ENCODE measurements at places on chromosomes 2 and 18.

DNA sequence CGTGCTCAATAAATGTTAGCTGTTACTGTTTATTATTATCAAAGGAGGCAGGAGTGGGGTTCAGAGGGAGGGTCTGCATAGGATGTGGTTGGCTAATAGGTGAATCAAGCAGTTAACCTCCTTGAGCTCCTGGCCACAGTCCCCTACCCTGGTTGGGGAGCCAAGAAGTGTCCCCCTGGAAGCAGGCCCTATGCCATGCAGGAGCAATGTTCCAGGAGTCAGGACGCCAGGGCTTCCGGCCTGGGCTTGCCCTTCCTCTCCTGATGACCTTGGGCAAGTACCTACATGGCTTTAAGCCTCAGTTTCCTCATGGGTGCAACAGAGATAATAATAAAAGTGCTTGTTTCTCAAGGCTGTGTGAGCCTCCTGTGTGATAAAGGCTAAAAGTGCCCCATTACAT is 84.9 kb downstream of the DYSF start:
- no peak for DNase-seq

DNA sequence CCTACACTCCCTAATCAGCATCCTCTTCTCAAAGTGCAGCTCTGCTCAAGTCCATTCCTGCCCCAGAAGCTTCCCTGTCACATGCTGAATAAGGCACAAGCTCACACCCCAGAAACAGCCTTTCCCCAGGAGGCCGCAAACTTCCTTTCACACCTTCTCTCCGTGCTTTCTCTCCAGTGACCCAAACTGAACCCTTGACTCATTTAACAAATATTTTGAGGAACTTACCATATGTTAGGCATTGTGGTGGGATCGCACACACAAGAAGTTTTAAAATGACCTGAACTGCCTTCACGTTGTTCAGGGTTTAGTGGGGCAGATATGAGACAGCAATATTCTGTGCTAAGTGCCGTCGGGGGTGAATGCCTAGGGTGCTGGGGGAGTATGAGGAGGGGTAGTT is 161.3 kb downstream of the INSIG2 start:
- DNase-seq = no peak

DNA sequence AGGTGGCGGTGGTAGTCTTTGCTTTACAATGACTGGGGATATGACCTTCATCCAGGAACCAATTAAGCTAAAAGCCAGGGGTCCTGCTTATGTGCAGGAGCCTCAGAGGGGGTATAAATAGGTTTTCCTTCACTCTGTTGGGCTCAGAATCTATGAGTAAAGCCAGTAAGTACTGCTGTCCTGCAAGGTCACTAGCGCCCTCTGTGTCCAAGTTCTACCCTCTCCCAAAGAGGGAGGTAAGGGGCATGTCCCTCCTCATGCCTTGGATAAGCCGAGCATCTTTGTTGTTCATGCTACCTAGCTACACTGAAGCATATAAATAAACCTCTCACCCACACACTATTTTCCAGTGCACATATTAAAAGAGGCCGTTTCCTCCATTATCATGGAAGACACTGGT is 79.4 kb downstream of the SPRED2 start:
- DNase-seq = no peak

- no peak for DNase-seq
Observed at GRCh38 chr18:55570966-55571365, 17.0 kb downstream of the TCF4 start.

DNA sequence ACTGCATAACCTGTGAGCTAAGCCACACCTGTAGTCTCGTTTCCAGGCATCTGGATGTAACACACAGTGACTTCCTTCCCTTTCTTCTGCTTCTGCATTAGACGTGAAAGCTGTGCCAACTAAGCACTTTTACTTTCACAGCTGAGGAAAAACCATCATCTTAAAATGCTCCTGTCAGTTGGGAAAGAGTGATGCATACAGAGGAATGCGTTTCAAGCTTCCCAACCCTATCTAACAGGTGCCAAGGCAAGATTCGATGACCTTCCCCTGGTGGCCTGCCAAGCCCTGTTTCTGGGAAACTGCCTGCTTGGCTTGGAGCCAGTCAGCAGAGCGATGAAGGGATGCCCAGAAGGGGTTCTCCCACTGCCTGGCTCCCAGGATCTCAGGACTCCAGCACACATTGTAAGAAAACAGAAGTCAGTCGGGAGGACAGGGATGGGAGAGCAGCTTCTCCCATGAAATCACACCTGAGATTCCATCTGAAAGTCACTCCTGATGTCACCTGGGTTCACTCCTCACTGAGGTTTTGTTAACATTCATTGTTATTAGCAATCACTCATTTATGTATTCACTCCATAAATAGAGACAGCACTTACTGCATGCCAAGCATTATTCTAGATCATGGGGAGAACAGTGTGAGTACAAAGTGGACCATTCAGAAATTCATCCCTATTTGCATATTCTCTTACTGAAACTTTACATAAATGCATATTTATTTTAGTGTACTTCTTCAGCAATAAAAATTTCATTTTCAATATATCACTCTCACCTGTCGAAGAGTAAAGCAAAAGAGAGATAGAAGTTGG is 64.1 kb downstream of the DTNA start:
- DNase-seq = peak; percentile 76

GRCh38 chr2:224195925-224196571 is 157.0 kb upstream of the SERPINE2 start:
- DNase-seq = peak; percentile 81

DNA sequence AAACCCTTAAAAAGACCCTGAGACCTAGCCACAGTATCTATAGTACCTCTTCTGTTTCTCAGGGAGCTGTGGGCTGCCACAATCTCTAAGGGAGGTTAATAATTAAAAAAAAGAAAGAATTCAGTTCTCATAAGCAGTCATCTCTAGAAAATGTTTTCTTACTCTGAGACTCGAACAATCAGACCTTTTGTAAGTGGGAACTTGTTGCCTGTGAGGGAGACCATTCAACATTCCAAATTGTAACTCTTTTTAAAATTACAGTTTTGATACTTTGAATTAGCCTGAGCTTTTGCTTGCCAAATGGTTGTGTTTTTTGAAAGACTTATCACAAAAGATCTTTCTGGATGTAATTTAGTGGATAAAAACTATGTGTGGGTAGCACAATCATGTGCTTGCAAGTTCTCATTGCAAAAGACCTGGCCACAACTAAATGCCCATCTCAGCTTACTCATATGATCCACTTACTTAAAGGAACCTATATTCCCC is 33.3 kb downstream of the IL1R2 start:
- DNase-seq = peak; percentile 93

- DNase-seq = no peak
Observed at GRCh38 chr18:9434122-9434701, 41.1 kb upstream of the RALBP1 start.

GRCh38 chr2:29159125-29159524 is 43.9 kb downstream of the CLIP4 start:
- no peak for DNase-seq

GRCh38 chr2:23120161-23120560 is 264.8 kb upstream of the KLHL29 start:
- no peak for DNase-seq

DNA sequence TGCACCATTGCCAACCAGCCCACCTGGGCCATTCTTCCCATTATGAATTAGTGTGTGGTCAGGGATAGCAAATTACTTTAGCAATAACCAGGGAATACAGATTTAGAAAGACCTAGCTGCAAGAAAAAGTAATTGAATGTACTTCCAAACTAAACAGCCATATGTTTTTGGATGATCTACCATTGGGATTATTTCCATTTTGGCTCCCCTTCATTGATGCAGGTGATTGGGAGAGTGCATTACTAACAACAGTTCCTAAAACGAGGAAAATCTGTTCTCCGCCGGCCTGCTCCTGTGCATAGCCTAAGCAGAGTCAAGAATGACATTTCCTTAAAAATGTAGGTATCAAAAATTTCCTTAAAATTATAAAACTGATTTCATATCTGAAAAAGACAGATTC is 58.5 kb downstream of the MAIP1 start:
- DNase-seq = no peak

- peak; percentile 90 for DNase-seq
Observed at GRCh38 chr2:197179744-197180498, 130.7 kb downstream of the ANKRD44 start.

DNA sequence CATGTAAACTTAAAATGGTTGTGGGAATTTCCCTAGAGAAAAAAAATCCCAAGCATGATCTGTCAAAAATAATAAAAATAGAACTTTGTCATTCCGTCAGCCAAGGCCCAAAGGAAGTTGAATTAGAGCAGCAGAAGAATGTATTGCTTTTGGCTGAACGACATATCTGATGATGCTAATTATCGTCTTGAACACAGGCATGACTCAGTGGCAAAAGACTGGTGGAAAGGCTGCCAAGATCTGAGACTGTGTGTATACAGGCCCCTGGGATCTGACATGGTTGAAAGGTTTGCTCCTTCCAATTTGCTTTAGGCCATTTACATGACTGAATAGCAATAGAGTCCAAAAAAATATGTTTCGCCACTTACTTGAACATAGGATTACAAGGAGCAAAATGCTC is 1057.1 kb upstream of the CRIM1 start:
- no peak for DNase-seq

DNA sequence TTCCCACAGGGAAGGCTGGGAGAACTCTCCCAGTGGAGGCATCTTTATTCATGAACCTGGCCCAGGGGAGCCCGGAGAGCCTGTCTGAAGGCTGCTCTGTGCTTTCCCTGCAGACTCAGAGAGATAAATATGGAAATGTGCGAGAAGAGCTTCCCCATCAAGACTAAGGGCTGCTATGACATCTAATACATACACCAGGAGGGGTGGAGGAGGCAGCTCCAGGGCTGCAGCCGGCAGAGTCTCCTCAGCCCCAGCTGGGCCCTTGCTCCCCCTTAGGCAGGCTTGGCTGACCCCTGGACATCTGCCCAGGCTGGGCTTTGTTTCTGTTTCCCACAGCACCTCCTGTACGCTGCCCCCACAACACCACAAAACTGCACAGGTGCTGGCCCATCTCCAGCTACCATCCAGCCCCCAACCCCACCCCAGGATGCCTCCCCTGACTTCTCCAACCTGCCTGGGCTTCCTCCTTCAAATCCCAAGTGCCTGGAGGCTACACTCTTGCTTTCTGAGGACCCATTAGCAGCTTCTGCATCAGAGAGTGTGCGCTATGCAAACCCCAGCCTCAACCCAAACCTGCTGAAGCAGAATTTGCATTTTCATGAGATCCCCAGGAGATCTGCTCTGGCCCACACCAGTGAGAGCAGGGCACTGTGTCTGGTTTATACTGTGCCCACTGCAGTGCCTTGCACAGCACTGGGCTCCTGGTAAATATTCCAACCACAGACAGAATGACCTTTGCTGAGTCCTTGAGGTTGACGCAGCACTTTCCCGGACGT is 96.8 kb downstream of the VSNL1 start:
- no peak for DNase-seq

DNA sequence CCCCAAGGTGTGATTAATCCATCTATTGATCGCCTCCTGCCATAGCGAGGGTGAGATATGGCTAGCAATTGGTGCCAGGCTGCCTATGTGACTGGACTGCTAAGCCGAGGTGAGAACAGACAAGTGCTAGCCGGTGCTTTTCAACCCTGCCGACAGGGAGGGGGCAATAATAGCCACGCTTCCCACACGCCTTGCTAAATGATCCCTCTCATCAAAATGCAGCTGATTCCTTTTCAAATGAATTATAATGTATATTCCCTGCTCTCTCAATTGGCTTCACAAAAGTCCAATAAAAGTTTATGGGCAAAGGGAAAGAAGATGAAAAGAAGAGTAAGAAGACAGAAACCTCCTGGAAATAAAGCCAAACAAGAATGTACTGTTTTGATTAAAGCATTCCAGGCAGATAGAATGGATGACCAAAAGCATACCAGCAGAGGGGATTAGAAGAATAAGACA is 235.6 kb downstream of the ICOS start:
- no peak for DNase-seq

GRCh38 chr2:102110171-102110570 is 32.4 kb upstream of the IL1R1 start:
- DNase-seq = peak; percentile 42

DNA sequence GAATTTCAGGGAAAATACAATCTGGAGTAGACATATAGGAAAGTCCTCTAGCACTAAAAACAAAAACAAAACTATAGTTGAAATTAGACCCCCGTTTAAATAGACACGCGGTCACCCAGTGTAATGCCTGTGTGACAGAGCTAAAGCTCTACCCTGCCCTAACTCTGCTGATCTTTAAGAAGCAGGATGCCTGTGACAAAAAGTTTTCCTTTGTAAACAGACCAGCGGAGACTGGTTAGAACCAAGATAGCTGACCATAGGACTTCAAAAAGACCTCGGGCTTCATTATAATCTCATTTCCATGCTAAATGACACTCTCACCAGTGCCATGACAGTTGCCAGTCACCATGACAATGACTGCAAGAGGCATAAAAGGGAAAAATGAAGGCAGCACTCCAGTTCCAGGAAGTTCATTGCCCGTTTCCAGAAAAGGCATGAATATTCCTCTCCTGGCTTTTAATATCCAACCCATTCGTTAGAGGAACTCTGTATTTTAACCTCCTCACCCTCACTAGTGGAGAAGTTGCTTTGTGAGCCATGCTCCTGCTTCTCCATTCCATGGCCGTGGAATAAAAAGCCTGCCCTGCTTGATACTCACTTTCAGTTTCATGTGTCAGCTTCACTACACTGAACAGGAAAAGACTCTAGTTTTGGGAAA is 157.2 kb upstream of the COPS8 start:
- peak; percentile 35 for DNase-seq

GRCh38 chr2:235343156-235343774 is 150.6 kb upstream of the AGAP1 start:
- no peak for DNase-seq

DNA sequence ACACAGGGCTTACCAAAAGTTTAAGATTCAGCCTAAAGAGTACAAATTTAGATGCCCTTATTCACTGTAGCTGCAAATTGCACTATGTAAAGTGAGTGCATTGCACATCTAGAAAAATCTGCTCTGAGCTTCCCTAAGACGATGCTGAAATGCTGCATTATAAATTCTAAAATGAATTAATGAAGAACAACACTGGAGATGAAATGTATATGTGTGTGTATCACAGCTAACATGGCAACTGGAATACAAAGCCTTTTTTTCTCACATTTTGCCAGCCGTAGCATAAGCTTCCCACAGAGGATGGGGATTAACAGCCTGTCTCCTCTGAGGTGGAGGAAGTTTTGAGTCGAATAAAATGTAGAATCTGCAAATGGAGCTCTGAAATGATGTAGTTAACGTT is 338.3 kb upstream of the ZEB2 start:
- DNase-seq = no peak

- no peak for DNase-seq
Observed at GRCh38 chr18:10475654-10476291, 21.3 kb downstream of the APCDD1 start.

GRCh38 chr2:155643056-155643775 is 689.3 kb downstream of the NR4A2 start:
- no peak for DNase-seq

DNA sequence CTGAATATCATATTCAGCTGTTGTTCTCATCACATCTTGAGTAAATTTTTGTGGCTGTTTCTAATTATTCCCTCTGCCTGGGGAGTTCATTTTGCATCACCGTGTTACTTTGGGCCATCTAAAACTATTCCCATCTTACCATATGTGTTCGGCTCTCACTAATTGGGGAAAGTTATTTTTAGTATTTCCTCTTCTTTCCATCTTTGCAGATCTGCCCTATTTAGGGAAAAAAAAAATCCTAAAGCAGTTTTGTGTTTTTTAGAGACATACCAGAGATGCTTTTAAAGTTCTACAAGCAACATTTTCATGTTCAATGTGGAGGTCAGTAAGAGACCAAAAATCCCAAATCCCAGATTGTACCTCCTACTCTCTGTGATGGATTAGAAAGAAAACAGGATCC is 111.3 kb upstream of the NDUFV2 start:
- peak; percentile 32 for DNase-seq
